ENCODE measurements at places on chromosomes 5 and 9.

DNA sequence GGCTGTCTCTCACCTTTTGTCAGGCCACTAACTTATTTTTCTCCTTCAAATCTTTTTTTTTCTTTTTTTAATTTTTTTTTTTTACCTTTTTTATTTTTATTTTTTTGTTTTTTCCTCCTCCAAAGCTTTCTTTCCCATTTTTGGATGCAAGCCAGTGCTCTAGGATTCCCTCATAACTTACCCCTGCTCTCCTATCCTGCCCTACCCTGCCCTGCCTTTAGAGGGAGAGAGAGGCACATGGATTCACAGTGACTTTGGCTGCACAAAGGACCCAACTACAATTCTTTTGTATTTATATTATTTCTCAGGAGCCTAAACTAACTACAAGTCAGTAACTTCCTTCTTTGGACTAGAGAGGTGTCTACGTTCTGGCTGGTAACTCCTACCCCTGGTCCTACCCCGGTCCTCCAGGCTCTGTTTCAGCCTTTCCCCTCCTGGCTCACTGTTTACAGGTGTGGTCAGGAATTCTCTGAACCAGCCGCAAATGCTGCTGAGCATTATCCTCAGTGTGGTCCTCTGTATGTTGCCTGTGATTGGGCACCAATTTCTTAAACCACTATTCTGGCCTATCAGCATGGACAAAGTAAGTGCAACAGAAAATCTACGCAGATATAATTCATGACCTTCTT is 8.4 kb upstream of the RUSC2 start:
- H3K36me3 ChIP-seq: no peaks in the 10 kb centered on the region
- no peak for DNase-seq
- H3K27me3 ChIP-seq: peaks cover 2% of the 10 kb centered on the region
- H3K4me3 ChIP-seq: no peak overlapping the region
- H3K4me1 ChIP-seq: no peaks in the 10 kb centered on the region

DNA sequence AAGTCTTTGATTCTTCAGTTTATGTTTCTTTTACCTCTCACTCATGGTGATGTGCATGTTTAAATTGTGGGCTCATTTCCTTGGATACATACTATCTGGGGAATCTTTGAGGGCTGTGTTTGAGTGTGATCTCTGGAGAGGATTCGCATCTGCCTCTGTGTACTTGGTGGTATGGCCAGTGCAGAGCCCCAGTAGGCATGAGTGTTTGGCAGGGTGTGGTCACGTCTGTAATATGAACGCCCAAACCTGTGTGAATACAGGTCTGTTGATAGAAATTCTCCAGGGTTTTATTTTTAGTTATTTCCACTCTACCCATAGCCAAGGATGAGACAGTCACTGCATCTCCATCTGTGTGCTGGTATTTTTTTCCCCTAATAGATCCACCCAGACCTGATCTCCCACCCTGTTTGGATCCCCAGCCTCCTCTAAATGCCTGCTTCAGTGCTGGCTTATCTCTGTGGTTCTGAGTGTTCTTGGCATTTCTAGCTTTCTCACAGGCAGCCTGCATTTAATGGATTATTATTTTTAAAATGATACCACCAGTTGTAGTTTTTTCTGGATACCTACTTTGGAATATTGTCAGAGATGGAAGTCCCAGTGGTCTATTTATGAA is 37.5 kb downstream of the TJP2 start:
- H3K4me3 ChIP-seq: no peak overlapping the region
- no peaks in the 10 kb centered on the region for H3K36me3 ChIP-seq
- H3K27me3 ChIP-seq: no peaks in the 10 kb centered on the region
- no peak for DNase-seq
- H3K4me1 ChIP-seq: no peaks in the 10 kb centered on the region

GRCh38 chr5:6449465-6450158 is 953 bp downstream of the UBE2QL1 start:
- H3K27me3 ChIP-seq: peaks cover 56% of the 10 kb centered on the region
- H3K4me1 ChIP-seq: no peaks in the 10 kb centered on the region
- no peak overlapping the region for H3K4me3 ChIP-seq

GRCh38 chr5:82360022-82360421 is 81.9 kb upstream of the RPS23 start:
- H3K4me1 ChIP-seq: peaks cover 50% of the 10 kb centered on the region
- peaks cover 2% of the 10 kb centered on the region for H3K36me3 ChIP-seq
- DNase-seq: no peak

DNA sequence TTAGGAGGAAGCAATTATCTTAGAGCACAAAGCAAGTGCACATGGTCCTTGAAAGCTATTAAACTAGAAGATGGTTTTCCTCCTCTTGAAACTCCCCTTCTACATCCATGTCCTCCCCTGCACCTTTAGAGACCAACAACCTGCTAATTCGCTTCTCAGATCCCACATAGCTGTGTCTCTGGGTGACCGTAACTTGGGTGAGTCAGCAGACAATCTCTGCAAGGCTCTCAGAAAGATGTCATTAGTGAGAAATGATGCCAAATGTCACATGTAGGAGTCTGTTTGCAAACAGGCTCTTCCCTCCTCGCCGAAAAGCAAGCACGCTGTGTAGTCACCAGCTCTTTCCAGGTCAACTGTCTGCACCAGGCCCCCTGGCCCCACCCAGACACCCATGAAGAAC is 291.8 kb downstream of the SLIT3 start:
- DNase-seq: no peak
- no peaks in the 10 kb centered on the region for H3K36me3 ChIP-seq
- no peaks in the 10 kb centered on the region for H3K4me1 ChIP-seq
- H3K4me3 ChIP-seq: no peak overlapping the region
- H3K27ac ChIP-seq: no peak overlapping the region

DNA sequence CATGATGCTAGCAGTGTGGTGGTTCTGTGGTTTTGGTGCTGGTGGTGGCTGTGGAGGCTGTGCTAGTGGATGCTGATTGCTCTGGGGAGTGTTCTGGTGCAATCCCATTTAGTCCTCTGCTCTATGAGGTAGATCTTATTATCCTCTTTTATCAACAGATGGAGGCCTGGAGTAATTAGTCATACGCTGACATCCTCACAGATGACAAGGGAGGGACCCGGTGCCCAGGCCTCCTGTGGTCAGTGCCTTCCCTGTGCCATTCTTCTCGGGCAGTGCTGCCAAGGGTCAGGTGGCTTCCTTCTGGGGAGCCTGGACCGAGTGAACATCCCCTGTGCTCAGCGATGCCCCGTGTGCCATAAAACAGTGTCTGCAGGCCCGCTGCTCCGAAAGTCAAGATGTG is 74.5 kb downstream of the COL5A1 start:
- no peak overlapping the region for H3K4me3 ChIP-seq
- DNase-seq: no peak
- H3K27ac ChIP-seq: no peak overlapping the region
- H3K27me3 ChIP-seq: no peaks in the 10 kb centered on the region
- H3K36me3 ChIP-seq: no peaks in the 10 kb centered on the region
- H3K4me1 ChIP-seq: no peaks in the 10 kb centered on the region

DNA sequence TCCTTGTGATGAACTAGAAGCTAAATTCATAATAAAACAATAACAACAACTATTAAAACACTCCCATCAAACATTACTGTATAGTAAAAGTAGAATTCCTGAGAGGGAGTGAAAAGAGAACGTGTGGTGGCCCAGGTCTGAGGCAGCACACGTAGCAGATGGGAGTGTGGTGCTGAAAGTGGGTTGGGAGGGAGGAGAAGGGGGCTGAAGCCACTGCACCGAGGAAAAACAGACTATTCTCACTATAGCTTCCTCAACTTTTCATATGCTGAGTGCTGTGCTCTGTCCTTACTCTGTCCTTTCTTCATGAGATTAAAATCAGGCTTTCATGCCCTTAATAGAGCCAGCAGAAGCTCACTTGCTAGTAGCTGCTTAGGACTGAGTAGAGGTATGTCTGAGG is 170.9 kb downstream of the PCSK1 start:
- DNase-seq: no peak
- no peaks in the 10 kb centered on the region for H3K27me3 ChIP-seq
- no peaks in the 10 kb centered on the region for H3K36me3 ChIP-seq
- no peak overlapping the region for H3K4me3 ChIP-seq
- no peaks in the 10 kb centered on the region for H3K4me1 ChIP-seq
- H3K27ac ChIP-seq: no peak overlapping the region

- H3K4me3 ChIP-seq: no peak overlapping the region
- DNase-seq: no peak
- no peaks in the 10 kb centered on the region for H3K4me1 ChIP-seq
- H3K27me3 ChIP-seq: no peaks in the 10 kb centered on the region
These were observed 6.8 kb downstream of the TSSK1B start for GRCh38 chr5:113427871-113428574.

- H3K27me3 ChIP-seq: no peaks in the 10 kb centered on the region
- no peak for DNase-seq
- H3K4me3 ChIP-seq: no peak within 1 kb of the TSS
- no peak within 1 kb of the TSS for H3K27ac ChIP-seq
These were observed at the start of gene PRSS3 for GRCh38 chr9:33795281-33795680. Gene PRSS3, plus strand, starts transcription at chr9:33795561. Its CDS starts 13 bp downstream, at chr9:33795574.

- no peak overlapping the region for H3K27ac ChIP-seq
- no peaks in the 10 kb centered on the region for H3K4me1 ChIP-seq
- H3K4me3 ChIP-seq: no peak overlapping the region
- no peak for DNase-seq
- no peaks in the 10 kb centered on the region for H3K27me3 ChIP-seq
These were observed 77.5 kb downstream of the DPYSL3 start for GRCh38 chr5:147432323-147432722.

GRCh38 chr5:64634997-64635686 is 55.2 kb upstream of the SHISAL2B start:
- peaks cover 4% of the 10 kb centered on the region for H3K4me1 ChIP-seq
- no peak overlapping the region for H3K27ac ChIP-seq
- DNase-seq: peak; percentile 40
- no peaks in the 10 kb centered on the region for H3K36me3 ChIP-seq

DNA sequence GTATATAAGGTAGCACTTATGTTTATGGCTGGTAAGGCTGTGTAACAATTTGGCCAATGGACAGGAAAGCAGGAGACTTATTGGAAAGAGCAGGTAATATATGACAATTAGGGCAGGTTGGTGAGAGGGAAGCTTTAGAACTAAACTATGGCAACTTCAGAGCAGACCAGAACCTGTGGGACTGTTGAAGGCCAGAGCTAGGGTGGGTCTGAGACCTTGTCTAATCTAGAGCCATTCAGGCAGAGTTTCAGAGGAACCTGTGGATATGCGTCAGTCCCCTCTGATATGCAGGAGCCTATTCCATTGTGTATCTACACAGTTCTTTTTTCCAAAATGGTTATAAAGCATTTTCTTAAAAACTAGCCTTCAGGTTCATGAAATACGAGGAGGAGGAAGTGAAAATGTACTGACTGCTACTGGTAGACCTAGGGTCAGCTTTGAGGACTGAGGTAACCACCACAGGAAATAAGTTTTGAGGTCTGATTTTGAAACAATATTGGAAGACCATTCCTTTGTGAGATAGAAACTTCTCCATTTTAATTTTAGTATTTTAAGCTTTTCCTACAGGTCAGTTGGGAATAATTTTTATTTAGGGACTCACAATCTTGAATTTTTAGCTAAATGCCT is 37.6 kb downstream of the ELL2 start:
- H3K27me3 ChIP-seq: no peaks in the 10 kb centered on the region
- H3K4me1 ChIP-seq: no peaks in the 10 kb centered on the region
- no peak overlapping the region for H3K27ac ChIP-seq
- no peak overlapping the region for H3K4me3 ChIP-seq
- no peaks in the 10 kb centered on the region for H3K36me3 ChIP-seq
- no peak for DNase-seq

- H3K27ac ChIP-seq: no peak overlapping the region
- H3K4me3 ChIP-seq: peak overlapping the region; percentile 84
These were observed 656 bp downstream of the CEP78 start for GRCh38 chr9:78236551-78236910.

- no peaks in the 10 kb centered on the region for H3K27me3 ChIP-seq
- no peaks in the 10 kb centered on the region for H3K36me3 ChIP-seq
- H3K4me1 ChIP-seq: no peaks in the 10 kb centered on the region
These were observed 35.3 kb upstream of the SMIM23 start for GRCh38 chr5:171750311-171750788.

GRCh38 chr9:126298063-126298801 is 28.4 kb upstream of the MVB12B start:
- peaks cover 36% of the 10 kb centered on the region for H3K27me3 ChIP-seq
- no peak for DNase-seq
- no peaks in the 10 kb centered on the region for H3K4me1 ChIP-seq
- H3K27ac ChIP-seq: no peak overlapping the region

GRCh38 chr9:1980387-1980786 is 34.8 kb upstream of the SMARCA2 start:
- H3K36me3 ChIP-seq: no peaks in the 10 kb centered on the region
- no peak overlapping the region for H3K4me3 ChIP-seq
- H3K27me3 ChIP-seq: no peaks in the 10 kb centered on the region
- no peaks in the 10 kb centered on the region for H3K4me1 ChIP-seq
- H3K27ac ChIP-seq: no peak overlapping the region
- DNase-seq: no peak

DNA sequence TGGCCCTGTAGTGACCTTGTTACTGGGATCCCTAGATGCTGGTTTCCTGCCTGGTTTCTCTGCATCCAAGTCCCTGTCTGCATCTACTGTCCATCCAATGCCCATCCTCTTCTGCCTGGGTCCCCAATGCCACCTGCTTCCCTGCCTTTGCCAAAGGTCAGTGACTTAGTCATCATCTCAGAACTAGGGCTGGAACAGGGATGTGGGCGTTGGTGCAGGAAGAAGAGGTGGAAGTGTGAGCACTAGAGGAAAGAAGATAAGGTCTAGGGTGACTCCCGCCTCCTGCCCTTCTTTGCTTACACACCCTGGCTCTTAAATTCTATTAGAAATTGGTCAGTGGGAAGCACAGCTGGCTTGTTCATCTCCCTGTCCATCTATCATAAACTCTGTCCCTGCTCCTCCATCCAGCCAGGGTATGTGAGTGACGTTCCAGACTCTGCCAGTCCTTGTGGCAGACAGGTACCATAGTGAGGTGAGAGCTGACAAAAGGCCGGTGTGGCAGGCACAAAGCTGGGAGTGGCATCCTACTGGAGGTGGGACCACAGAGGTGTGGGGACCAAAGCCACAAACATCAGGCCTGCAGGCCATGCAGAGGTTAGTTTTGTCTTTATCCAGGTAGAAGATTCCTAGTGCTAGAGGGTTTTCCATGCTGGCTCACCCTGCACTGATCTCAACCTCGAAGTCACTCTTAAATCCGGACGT is 9.2 kb downstream of the PTPN3 start:
- H3K27me3 ChIP-seq: peaks cover 15% of the 10 kb centered on the region
- no peak overlapping the region for H3K27ac ChIP-seq
- H3K4me3 ChIP-seq: no peak overlapping the region
- H3K4me1 ChIP-seq: no peaks in the 10 kb centered on the region
- DNase-seq: no peak

DNA sequence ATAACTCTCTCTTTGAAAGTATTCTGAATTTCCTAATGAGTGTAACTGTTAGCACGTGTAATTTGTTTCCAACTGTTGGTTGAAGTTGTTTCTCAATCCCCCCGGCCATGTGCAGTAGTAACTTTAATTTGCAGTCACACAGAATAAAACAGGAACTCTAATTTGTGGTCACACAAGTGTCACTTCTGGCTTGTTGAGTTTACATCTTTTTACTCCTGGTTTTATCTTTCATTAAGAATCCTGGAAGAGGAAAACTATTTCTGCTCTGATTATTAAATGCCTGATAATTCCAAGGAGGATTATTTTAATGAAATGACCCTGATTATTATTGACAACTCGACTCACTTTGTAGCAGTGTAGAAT is 1.2 kb downstream of the SCAMP1 start:
- H3K27me3 ChIP-seq: no peaks in the 10 kb centered on the region
- peak overlapping the region; percentile 84 for H3K27ac ChIP-seq
- peaks cover 9% of the 10 kb centered on the region for H3K36me3 ChIP-seq
- DNase-seq: no peak

GRCh38 chr5:166845044-166845443 is 1446.4 kb upstream of the WWC1 start:
- H3K36me3 ChIP-seq: no peaks in the 10 kb centered on the region
- H3K4me1 ChIP-seq: no peaks in the 10 kb centered on the region
- DNase-seq: no peak
- H3K27me3 ChIP-seq: no peaks in the 10 kb centered on the region
- H3K4me3 ChIP-seq: no peak overlapping the region
- no peak overlapping the region for H3K27ac ChIP-seq

All from thymus (tissue), 14 donors.